ENCODE measurements at places on chromosomes 16 and 17.

GRCh38 chr16:12530302-12530701 lies 273.4 kb downstream of the CPPED1 start:
- no peak for DNase-seq

DNA sequence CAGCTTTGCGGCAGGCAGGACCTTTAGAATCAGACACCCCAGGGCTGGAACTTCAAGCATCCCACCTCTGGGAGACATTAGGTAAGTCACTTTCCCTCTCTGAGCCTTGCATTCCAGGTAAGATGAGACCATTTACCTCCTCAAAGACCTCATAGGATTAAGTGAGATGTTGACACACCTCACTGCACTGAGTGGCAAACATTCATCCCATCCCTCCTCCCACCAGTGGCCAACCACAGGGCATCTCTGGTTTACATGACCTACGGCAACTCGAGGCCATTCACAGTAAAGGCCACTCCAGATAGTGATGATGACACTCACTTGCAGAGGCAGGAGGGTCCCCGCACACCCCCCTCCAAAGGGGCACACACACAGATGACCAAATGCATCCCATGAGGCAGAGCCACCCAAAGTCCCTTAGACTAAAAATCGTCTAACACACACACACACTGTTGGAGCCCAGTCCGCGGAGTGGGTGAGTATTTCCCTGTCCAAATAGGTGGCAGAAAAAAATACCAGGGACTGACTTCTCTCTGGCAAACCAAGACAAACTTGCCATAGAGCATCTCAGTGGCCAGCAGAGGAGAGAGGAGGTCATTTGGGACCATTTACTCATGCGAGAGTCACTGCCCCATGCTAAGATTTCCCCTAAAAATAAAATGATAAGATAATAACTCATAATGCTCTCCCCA lies 454.9 kb downstream of the SOX9 start:
- DNase-seq = no peak

DNA sequence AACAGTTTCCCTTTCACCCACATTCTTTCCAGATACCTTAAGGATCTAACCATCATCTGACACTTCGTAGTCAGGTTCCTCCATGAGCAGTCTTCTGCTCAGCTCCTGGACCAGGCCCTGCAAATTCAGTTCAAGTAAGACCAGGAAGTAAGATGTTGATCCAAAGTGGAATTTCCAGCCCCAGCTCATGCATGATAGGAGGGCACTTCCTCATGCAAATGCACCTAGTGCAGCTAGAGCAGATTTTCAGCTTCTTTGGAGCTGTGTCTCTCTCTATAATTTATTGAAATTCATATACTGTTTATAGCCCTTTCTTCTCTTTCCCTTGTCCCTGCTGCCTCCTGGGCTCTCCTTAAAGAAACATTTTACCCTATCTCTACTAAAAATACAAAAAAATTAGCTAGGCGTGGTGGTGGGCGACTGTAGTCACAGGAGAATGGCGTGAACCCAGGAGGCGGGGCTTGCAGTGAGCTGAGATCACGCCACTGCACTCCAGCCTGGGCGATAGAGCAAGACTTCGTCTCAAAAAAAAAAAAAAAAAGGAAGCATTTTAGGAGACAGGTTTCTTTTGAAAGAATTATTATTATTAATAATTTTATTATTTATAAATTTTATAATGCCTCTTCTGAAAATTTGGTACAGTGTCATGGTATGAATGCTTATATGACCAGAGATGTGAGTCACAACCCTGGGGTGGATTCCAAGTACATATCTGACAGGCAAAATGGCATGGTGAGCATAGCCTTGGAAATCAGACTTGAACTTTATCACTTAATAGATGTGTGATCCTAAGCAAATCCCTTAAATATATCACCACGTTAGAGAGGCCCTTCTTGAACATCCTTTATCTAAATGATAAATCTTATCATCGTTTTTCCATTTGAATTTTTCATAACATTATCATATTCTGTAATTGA lies 94.3 kb downstream of the SSH2 start:
- DNase-seq = no peak

GRCh38 chr17:9549215-9549614 lies 26.4 kb downstream of the STX8 start:
- no peak for DNase-seq

DNA sequence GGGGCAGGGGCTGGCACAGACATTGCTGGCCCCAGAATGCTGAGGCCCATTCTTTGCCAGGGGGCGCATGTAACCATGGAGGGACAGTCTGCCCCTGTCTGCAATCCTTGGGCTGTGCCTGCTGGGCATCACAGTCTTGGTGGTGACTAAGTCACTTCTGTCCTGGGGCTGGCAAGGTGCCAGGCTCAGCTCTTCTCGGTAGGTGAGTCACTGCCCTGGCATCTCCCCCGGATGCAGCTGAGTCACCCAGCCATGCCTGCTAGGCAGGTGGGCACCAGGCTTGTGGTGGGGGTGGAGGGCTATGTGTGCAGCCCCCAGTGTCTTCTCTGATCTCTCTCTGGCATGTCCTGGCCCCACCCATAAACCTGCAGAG lies 5.6 kb downstream of the RARA start:
- DNase-seq = peak; percentile 89

- DNase-seq = no peak
These were observed 29.9 kb downstream of the WWOX start for GRCh38 chr16:78129349-78129748.

DNA sequence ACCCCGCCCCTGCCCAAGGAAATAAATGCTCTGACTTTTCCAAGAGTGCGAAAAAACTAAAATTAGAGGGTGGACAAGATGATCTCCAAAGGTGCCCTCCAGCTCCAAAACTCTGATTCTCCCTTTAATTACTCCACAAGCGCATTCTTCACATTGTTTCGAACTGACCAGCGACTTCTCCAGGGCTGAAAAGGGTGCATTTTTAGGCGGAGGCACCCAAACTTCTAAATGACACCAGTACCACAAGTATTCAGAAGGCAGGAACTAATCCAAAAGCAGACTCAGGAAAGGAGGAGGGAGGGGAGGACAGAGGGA lies 750 bp downstream of the ZFHX3 start:
- DNase-seq = no peak

GRCh38 chr16:84740596-84741116 lies 40.9 kb downstream of the USP10 start:
- DNase-seq = no peak

GRCh38 chr17:82372249-82373071 lies 895 bp downstream of the UTS2R start:
- no peak for DNase-seq

DNA sequence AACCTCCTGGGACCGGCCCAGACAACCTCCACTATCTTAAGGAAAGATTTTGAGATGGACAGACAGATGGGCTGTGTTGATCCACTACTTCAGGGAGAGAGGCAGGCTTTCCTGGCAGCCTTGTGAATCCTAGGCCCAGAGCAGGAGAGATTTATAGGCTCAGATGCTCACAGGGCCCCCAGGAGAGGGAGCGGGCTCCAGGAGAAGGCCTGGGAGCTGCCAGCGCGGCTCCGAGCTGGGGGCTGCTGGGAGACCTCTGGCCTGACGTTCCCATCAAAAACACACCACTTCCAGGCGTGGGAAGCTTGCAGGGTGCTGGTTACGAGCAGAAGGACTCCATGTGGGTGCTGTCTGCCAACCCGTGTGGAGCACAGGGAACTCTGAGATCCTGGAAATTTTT lies 53.2 kb downstream of the MYH11 start:
- DNase-seq = no peak

GRCh38 chr16:81891736-81892364 lies 112.8 kb downstream of the PLCG2 start:
- DNase-seq = no peak

All from stimulated activated CD4-positive, alpha-beta T cell treated with anti-CD3 and anti-CD28 coated beads, Interleukin-15, amount 100 ng/mL, for 24 hours (primary cell).